ENCODE measurements at places on chromosomes 13 and 19.
A peak's percentile ranks its signal among the peaks of the same experiment; 100 is the strongest.

DNA sequence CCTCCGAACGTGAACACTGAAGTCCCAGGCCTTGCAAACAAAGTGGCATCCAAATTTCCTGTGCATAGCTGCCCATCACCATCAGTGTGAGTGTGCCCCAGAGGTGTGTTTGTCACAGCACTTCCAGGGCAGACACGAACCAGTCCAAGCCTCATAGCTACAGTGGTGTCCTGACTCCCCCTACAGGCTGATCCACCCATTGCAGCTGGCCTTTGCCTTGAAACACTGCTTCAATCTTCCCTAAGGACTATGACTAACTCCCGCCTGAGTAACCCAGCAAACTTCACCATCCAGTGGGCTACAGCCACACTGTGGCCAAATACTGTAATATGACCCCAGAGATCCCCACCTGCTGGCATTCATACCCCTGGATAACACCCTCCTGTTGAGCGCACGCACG lies 3.9 kb downstream of the ZNF266 start:
- DNase-seq: no peak

DNA sequence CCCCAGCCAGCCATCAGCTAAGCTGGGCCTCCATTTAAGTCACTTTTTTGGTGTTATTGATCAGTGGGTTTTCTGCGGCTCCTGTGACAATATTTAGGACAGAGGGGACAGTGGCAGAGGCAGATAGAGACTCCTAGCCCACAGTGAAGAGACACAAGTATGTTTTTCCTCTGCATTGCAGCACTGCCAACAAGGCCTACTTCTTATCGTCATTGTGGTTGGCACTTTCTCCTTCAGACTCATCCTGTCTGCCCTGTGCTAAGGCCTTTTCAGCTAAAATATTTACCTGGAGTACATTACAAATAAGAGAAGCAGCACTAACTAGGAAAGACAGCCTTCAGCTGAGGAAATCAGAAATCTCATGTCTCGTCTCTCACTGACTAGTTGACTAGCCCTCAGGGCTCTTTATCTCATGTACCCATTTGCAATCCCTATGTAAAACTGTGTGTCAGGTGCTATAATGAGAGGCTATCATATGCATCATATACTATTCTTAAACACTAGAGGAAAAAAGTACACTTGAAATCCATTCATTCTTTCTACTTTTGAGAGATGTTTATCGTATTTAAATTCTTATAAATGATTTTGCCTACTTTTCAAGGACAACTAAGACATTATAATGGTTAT lies 62.2 kb downstream of the ZAR1L start:
- DNase-seq: no peak

- no peak for DNase-seq
These were observed 61.3 kb downstream of the DCLK1 start for GRCh38 chr13:36069881-36070366.

DNA sequence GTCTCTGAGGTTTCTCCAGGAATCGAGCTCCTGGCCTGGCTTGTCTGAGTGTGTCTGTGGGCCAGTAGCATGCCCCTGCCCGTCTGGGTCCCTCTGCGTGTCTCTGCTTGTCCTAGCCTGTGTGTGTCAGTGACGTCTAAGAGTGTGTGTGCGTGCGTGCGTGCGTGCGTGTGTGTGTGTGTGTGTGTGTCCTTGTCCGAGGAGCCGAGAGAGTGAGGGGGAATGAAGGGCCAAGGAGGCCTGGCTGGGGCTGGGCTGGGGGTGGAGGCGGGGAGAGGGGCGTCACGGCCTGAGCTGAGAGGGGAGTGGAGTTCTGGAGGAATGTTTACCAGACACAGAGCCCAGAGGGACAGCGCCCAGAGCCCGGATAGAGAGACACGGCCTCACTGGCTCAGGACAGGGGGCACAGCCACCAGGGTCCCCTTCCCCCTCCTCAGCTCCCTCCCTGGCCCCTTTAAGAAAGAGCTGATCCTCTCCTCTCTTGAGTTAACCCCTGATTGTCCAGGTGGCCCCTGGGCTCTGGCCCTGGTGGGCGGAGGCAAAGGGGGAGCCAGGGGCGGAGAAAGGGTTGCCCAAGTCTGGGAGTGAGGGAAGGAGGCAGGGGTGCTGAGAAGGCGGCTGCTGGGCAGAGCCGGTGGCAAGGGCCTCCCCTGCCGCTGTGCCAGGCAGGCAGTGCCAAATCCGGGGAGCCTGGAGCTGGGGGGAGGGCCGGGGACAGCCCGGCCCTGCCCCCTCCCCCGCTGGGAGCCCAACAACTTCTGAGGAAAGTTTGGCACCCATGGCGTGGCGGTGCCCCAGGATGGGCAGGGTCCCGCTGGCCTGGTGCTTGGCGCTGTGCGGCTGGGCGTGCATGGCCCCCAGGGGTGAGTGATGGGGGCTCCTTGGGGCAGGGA lies at the start of gene AXL:
AXL (plus strand) TSS at position 609 of the 893 bp plus-strand sequence; CDS start at position 779, 170 bp downstream.
- DNase-seq: peak; percentile 73

DNA sequence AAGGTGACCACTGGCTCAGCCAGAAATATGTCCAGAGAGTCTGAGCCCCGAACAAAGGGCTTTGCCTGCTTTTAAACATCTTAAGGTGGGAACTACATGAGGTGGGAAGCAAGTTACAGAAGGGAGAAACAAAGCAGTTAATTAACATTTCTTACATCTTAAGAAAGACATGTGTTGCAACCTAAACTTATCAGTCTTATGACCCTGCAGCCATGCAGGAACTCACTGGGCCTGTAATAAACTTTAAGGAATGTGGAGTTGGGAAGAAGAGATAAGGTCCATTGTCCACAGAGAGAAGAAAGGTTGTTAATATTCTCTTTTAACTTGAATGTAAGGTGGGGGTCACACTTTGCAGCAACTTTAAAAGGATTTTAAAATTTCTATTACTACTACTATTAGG lies 46.8 kb upstream of the CYP2A7 start:
- DNase-seq: no peak

DNA sequence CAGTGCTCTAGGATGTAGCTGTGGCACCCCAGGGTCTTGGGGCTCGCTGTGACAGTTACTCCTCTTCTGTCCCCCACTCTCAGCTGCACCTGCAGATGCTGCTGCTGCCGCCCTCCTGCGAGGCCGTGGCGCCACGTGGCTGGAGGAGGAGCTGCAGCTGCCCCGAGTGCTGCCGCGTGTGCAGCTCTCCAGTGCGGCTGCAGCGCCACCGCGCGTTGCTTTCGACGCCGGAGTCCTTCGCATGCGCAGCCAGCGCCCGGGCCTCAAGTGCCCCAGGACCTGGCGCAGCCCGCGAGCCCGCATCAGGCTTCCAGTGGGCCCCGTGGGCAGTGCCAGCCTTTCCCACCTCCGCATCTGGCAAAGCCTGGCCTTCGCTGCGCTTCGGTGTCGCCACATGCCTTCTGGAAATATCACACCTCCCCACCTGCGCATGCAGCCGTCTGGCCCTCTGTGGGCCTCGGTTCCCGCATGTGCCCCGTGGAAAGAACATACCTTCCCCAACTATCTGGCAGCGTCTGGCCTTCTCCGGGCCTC lies 692 bp upstream of the ZNF580 start:
- peak; percentile 80 for DNase-seq

GRCh38 chr19:33273881-33274662 lies 28.3 kb downstream of the CEBPA start:
- peak; percentile 2 for DNase-seq

DNA sequence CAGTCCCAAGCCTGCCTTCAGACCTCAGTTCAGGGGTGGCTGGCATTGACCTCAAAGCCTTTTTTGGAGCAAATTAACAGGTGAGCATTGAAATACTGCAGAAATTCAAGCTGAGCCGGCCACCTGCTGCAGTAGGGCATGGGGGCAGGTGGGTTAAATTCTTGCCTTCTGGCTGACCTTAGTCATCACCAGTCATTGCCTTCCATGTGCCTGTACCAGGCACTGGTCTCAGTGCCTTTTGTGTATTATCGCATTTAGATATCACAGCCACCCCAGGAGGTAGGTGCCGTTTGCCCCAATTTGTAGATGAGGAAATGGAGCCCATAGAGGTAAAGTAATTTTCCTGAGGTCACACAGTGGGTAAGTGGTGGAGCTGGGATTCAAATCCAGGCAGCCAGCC lies 7.2 kb downstream of the PPP1R37 start:
- DNase-seq: no peak

GRCh38 chr13:113322043-113322461 lies 25.0 kb downstream of the LAMP1 start:
- no peak for DNase-seq

- DNase-seq: no peak
These were observed 112.3 kb upstream of the SOX21 start for GRCh38 chr13:94824601-94825000.

GRCh38 chr19:5154129-5154798 lies 185.4 kb downstream of the KDM4B start:
- no peak for DNase-seq

DNA sequence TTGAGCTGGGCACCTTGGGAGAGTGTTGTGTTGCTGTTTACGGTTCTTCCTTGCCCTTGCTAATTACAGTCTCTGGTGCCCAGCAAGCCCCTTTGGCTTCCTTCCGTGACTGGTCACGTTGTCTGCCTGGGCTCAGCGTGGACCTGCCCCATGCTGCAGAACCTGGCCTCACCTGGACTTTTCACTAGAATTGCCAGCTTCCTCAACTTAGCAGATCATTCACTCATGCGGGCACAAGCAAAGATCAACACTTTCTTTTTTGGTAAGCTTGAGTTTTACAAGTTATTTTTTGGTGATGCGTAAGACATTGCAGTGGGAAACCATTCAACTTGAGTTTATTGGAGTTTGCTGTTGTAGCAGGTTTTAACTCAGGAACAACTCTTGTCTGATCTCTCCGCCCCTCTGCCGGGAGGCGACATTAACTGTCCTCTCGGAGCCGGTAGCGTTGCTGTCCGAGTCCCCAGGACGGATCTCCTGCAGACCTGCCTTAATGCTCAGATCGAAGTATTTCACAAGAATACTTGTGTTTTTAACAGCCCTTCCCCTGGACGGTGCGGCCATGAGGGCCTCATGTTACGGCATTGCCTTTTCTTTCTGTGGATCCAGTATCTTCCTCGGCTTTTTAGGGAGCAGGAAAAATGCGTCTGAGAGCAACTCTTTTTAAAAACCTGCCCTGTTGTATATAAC lies 15.7 kb upstream of the TEX29 start:
- no peak for DNase-seq

DNA sequence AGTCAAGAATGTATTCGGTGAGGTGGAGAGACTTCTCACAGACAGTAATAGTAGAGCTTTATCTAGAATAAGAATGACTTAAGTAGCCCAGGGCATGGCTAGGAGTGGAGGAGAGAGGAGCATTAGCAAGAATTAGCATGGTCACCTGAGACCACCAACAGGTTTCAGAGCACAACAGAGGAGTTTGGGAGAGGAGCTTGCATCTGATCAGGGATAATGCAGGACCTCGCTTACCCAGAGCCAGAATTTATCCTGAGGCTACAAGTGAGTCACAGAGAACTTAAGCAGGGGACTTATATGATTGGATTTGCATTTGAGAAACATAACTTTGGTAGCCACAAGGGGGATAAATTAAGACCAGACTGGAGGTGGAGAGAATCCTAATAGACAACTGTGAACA lies 102.1 kb upstream of the FNDC3A start:
- no peak for DNase-seq

- no peak for DNase-seq
These were observed 5.5 kb upstream of the PTGER1 start for GRCh38 chr19:14480700-14481079.

GRCh38 chr19:51490676-51491075 lies 10.9 kb downstream of the SIGLEC12 start:
- no peak for DNase-seq

- DNase-seq: peak; percentile 24
These were observed 1.7 kb downstream of the KLF5 start for GRCh38 chr13:73060251-73061160.

GRCh38 chr13:110328573-110328972 lies 21.5 kb downstream of the COL4A2 start:
- DNase-seq: no peak

GRCh38 chr13:78383071-78383484 lies 220.3 kb downstream of the POU4F1 start:
- DNase-seq: peak; percentile 6

DNA sequence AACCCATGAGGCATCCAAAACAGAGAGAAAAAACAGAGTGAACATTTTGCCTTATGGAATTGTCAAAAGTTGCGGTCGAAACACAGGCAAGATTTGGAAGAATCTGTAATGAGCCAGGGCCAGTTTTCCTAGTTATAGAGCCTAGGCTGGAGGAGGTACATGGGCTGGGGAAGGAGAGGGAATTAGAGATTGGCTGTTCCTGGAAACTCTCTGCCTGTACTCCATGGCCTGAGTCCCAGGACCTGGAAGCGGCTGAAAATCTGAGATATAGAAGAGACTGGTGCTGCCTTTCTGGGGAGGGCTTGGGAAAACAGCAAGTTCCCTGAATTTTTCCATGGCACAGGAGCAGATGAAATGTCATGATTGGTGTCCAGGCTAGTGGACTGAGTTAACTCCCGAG lies 122.8 kb upstream of the KLF12 start:
- DNase-seq: no peak

GRCh38 chr13:28346154-28346553 lies 148.8 kb downstream of the FLT1 start:
- DNase-seq: no peak

DNA sequence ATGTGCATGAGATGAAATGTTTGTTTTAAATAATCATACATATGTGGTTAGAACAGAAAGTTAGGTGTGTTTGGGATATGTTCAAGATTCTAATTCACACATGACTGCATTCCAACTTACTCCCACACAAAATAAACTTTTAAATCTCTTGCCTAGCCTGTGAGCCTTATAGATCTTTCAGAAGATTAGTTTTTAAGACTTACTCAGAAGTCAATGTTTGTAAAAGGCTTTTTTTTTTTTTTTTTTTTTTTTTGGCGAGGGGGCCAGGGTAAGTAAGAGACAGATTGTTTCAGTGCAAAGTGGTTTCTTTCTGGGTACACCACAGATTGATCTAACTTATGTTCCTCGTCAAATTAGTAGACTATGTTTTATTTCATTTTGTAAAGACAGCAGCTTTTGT lies 39.1 kb downstream of the GPR180 start:
- peak; percentile 15 for DNase-seq

DNA sequence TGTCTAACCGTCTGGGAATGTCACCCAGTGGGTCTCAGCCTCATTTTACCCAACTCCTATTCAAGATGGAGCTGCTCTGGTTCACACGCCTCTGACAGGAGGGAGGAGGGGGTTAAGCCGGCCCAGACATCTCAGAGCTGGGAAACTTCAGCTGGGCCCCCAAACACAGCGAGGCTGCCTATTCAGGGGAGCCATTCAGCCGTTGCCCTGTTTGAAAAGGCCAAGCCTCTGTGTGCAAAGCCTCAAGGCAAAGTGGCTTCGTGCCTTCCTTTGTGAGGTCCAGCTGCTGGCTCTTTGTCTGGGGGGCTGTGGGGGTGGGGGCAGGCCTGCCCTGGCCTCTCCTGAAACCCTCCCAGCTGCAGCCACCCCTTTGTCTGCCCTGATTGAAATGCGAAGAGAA lies 147.4 kb downstream of the PTPRS start:
- no peak for DNase-seq

DNA sequence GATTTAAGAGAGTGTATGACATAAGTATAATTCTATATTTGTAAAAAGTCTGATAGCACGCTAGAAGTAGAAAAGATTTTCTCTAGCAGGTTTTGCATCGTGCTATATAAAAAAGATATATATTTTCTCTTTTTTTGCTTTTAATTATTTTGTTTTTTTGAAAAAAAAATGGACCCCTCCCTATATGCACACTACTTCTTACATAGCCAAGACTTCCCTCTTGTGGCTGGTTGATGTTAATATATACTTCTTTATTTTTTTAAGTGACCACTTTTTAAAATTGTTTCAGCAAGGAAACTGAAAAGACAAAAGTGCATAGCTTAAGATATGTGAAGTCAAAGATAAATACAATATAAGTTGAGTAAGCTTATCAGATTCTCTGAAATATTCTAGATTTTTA lies 1202.8 kb downstream of the DIAPH3 start:
- peak; percentile 33 for DNase-seq
